MCF 10A (cell line): ENCODE measurements at places on chromosomes 2 and 18.

DNA sequence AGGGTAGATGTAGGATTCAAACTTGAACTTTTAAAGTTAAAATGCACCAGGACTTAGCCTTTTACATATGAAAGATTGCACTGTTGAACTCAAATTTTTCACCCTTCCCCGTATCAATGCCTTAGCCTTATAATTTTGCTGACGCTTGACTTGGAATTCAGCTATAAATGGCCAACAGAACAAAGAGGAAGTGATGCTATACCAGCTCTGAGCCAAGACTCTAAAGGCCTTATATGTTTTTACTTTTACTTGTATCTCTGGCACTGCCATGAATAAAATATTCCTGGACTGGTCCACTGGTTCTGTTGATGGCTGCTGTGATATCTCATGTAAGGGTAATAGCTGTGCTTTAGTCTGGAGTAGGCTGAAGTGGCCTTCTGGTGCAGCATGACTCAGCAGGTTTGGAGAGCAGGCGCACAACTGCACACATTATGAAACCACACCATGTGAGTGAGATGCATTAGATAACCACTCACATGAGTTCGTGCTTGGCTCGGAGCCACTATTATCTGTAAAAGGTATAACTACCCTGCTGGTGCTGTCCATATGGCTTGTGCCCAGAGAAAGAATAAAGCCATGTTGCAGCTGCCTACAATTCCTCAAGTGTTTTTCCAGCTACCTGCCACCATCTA is 8.4 kb upstream of the IER3IP1 start:
- peaks cover 18% of the 10 kb centered on the region for H3K27me3 ChIP-seq
- peaks cover 6% of the 10 kb centered on the region for H3K4me1 ChIP-seq
- peak overlapping the region; percentile 69 for H3K27ac ChIP-seq
- H3K4me3 ChIP-seq, result no peak overlapping the region
- H3K36me3 ChIP-seq, result no peaks in the 10 kb centered on the region
- peak; percentile 78 for DNase-seq

DNA sequence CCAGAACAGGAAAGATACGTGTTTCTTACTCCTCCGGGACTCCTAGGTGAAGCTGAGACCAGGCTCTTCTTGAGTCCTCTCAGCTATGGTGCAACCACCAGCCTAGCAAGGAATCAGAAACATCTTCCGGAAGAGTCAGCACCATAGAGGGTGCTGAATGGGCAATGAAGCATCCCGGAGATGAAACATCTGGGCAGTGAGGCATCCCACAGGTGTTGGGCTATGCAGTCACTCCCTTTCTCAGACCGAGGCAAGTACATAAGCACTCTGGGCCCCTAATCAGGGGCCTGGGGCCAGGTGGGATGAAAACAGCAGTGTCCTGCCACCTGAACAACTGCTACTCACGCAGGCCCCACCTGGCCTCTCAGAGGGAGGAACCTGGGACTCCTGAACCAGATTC is 1.4 kb upstream of the CAPN10 start:
- no peaks in the 10 kb centered on the region for H3K27me3 ChIP-seq
- peak overlapping the region; percentile 87 for H3K4me3 ChIP-seq
- H3K27ac ChIP-seq, result no peak overlapping the region
- no peak for DNase-seq
- H3K36me3 ChIP-seq, result peaks cover 9% of the 10 kb centered on the region

- H3K36me3 ChIP-seq, result no peaks in the 10 kb centered on the region
- H3K4me1 ChIP-seq, result peaks cover 18% of the 10 kb centered on the region
- no peak for DNase-seq
- no peaks in the 10 kb centered on the region for H3K27me3 ChIP-seq
These were observed 390.4 kb downstream of the SOX11 start for GRCh38 chr2:6082625-6083018.

GRCh38 chr2:4668381-4668780 is 965.0 kb downstream of the DCDC2C start:
- H3K27me3 ChIP-seq, result no peaks in the 10 kb centered on the region
- H3K4me1 ChIP-seq, result no peaks in the 10 kb centered on the region
- H3K27ac ChIP-seq, result no peak overlapping the region
- no peak for DNase-seq

DNA sequence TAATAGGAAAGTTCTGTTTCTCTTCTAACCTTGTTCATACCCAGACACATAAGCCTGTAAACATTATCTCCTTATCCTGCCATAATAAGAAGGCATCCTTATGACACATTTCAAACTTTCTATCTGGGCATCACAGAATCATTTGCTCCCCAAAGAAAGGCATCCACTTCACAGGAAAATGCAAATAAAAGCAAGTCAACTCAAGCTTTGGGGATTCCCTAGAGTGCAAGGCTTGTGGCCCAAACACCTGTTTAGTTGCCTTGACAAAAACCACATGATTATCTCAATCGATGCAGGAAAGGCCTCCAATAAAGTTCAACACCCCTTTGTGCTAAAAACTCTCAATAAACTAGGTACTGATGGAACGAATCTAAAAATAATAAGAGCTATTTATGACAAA is 195.7 kb upstream of the GALNT5 start:
- H3K36me3 ChIP-seq, result no peaks in the 10 kb centered on the region
- no peaks in the 10 kb centered on the region for H3K4me1 ChIP-seq
- no peak for DNase-seq
- no peaks in the 10 kb centered on the region for H3K27me3 ChIP-seq
- H3K27ac ChIP-seq, result no peak overlapping the region

DNA sequence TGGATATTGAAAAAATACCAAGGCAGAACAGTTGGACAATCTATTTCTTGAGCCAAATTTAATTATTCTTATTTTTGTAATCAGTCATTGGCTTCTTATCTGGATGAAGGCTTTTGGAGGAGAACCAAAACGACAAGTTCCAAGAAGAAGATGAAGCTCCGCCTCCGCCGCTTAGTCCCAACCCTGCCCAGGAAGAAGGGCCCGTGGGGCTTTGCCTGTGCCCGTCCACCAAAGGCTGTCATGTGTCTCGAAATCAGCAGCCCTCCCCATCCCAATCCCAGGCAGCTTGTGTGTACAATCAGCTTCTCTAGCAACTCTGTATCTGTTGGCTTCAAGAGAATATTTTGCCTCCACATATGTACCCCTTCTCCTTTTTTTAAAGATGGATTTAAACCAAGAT is 24.6 kb downstream of the PTRHD1 start:
- H3K27me3 ChIP-seq, result no peaks in the 10 kb centered on the region
- no peaks in the 10 kb centered on the region for H3K4me1 ChIP-seq
- peaks cover 34% of the 10 kb centered on the region for H3K36me3 ChIP-seq
- no peak overlapping the region for H3K4me3 ChIP-seq
- no peak for DNase-seq
- H3K27ac ChIP-seq, result no peak overlapping the region

- H3K4me3 ChIP-seq, result no peak overlapping the region
- peaks cover 37% of the 10 kb centered on the region for H3K4me1 ChIP-seq
- peaks cover 2% of the 10 kb centered on the region for H3K36me3 ChIP-seq
These were observed 3.4 kb upstream of the CYP1B1 start for GRCh38 chr2:38079116-38080052.

GRCh38 chr2:98134172-98135005 is 47.4 kb downstream of the VWA3B start:
- peak; percentile 0 for DNase-seq
- no peak overlapping the region for H3K4me3 ChIP-seq
- no peaks in the 10 kb centered on the region for H3K4me1 ChIP-seq
- H3K36me3 ChIP-seq, result no peaks in the 10 kb centered on the region
- H3K27ac ChIP-seq, result no peak overlapping the region
- no peaks in the 10 kb centered on the region for H3K27me3 ChIP-seq

- no peak for DNase-seq
- peaks cover 8% of the 10 kb centered on the region for H3K27me3 ChIP-seq
- H3K4me3 ChIP-seq, result no peak overlapping the region
- peaks cover 5% of the 10 kb centered on the region for H3K36me3 ChIP-seq
These were observed 20.5 kb downstream of the GYPC start for GRCh38 chr2:126676221-126677175.

DNA sequence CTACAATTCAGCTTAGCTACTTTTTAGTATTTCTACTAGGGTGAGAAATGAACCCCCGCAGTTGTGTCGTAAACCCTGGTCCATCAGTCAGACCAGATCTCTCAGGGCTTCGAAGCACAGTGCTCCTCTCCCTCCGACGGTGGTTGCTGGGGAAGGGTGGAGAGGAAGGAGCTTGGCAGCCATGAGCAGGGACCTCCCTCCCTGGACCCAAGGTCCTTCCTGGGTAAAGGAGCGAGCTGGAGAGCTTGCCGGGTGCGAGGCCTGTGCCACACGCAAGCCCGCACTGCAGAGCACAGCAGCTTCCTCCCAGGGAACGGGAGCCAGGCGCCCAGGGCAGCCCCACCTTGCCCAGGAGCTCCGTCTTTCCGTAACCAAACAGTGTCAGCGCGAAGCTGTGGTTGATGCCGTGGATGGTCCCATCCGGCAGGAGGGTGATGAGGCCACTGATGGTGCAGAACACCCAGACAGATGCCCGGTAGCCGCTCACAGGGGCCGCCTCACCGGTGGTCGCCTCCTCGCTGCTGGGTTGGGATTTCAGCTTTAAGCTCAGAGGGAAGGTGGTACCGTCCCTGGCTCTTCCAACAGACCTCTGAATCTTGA is 12.5 kb downstream of the PASK start:
- no peaks in the 10 kb centered on the region for H3K27me3 ChIP-seq
- H3K36me3 ChIP-seq, result peaks cover 16% of the 10 kb centered on the region
- no peak overlapping the region for H3K4me3 ChIP-seq
- H3K4me1 ChIP-seq, result no peaks in the 10 kb centered on the region
- DNase-seq, result no peak

GRCh38 chr2:201680743-201681142 is 17.7 kb downstream of the MPP4 start:
- no peaks in the 10 kb centered on the region for H3K4me1 ChIP-seq
- no peaks in the 10 kb centered on the region for H3K27me3 ChIP-seq
- H3K27ac ChIP-seq, result no peak overlapping the region
- no peak overlapping the region for H3K4me3 ChIP-seq
